ENCODE measurements at places on chromosomes 3 and 15. TPM values are rescaled to one million over a fixed set of nuclear protein-coding genes. Genes with fewer than 3 reads are reported as not detected.

- H3K4me3 ChIP-seq = no peak overlapping the region
- H3K36me3 ChIP-seq = no peaks in the 10 kb centered on the region
- DNase-seq = no peak
- no peaks in the 10 kb centered on the region for H3K4me1 ChIP-seq
- no peak overlapping the region for H3K27ac ChIP-seq
- no peaks in the 10 kb centered on the region for H3K27me3 ChIP-seq
Measured at GRCh38 chr3:35484929-35485530, 154.3 kb upstream of the ARPP21 start.

GRCh38 chr3:126997455-126998038 is 14.6 kb downstream of the PLXNA1 start:
- H3K36me3 ChIP-seq = no peaks in the 10 kb centered on the region
- no peak overlapping the region for H3K27ac ChIP-seq
- no peaks in the 10 kb centered on the region for H3K27me3 ChIP-seq
- no peaks in the 10 kb centered on the region for H3K4me1 ChIP-seq
- no peak overlapping the region for H3K4me3 ChIP-seq

DNA sequence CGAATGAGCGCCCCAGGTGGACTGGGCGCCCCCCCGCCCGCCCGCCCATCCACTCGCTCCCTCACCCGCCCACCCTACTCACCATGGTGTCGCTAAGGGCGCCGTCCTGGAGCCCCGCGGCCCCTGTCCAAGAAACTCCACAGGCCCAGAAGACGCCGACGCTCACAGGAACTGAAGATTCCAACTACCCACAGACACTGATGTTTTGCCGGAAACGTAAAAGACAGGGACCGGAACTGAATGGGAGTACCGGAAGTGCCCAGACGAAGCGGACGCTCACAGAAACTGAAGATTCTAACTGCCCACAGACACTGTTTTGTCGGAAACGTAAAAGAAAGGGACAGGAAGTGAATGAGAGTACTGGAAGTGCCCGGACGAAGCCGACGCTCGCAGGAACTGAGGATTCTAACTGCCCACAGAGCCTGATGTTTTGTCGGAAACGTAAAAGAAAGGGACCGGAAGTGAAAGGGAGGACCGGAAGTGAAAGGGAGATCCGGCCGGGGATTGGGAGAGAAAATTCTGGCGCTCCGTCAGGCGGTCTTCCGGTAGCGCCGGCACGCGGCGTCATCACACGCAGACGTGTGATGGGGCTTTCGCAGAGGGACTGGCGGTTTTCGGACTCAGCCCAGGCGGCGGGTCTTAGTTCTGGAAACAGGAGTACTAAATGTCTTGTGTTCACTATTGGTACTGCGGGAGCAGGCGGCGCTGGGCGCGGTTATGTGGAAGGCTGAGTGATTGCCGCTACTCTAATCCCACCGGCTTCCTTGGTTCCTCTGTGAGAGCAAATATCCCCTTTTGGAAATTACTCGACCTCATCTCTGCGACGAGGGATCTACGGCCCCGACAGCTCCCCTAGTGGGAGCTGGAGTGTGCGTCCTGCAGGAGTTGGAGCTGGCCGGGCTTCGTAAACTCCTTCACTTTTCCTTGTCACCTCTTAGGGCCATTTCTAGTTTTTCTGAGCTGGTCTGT is at the start of gene ISY1:
TSS of gene ISY1 (minus strand) at position 173 of the 969 bp plus-strand sequence. CDS start at position 85, 88 bp downstream.
- H3K4me1 ChIP-seq = peaks cover 24% of the 10 kb centered on the region
- no peaks in the 10 kb centered on the region for H3K27me3 ChIP-seq
- H3K36me3 ChIP-seq = peaks cover 34% of the 10 kb centered on the region
- peak; percentile 92 for DNase-seq
- H3K4me3 ChIP-seq = peak within 1 kb of the TSS; percentile 82

GRCh38 chr15:98518823-98519561 is 129.3 kb upstream of the IGF1R start:
- DNase-seq = no peak
- no peaks in the 10 kb centered on the region for H3K36me3 ChIP-seq
- no peaks in the 10 kb centered on the region for H3K27me3 ChIP-seq
- H3K4me1 ChIP-seq = peaks cover 7% of the 10 kb centered on the region
- H3K4me3 ChIP-seq = no peak overlapping the region
- H3K27ac ChIP-seq = no peak overlapping the region

DNA sequence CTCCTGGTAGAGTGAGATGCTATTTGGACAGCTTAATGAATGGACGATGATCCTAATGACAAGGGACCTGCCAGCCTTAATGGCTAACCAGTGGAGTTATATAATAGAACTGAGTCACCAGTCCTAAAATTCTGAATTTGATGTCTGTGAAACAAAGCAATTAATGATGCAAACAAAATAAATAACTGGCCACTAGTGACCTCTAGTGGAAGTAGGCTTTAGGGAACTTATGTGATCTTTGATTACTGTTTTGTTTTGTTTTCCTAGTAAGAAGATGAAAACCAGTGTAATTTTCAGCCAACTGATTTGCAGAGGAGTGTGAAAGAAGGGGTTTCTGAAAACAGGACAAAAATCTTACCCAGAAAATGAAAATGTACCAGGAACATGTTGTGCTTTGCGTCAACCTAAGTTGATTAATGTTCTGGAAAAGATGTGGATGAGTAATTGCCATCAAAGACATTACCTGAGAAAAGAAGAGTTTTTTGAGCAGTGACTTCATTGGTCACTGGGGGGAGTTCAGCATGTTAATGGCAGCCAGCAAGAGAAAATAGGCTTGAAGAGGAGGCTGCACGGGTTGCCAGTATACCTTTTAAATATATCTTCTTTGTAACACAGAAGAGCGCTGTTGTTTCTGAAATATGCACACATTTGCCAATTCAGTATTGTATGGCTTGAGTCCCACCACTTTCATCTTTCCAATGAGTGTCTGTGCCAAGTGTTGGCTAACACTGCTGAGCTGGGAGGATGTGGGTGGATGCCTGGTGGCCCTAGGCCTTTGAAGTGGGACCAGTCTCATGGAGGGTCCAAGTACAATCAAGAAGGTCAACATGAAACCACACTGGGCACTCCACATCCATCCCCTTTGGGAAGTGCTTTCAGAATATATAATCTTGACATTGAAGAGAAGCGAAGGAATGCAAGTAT is 9.3 kb downstream of the VEPH1 start:
- no peak for DNase-seq
- no peak overlapping the region for H3K27ac ChIP-seq
- H3K4me3 ChIP-seq = no peak overlapping the region

- no peak for DNase-seq
- H3K4me1 ChIP-seq = no peaks in the 10 kb centered on the region
- H3K27me3 ChIP-seq = no peaks in the 10 kb centered on the region
- no peak overlapping the region for H3K27ac ChIP-seq
Measured at GRCh38 chr3:38472342-38472741, 18.7 kb downstream of the ACVR2B start.

DNA sequence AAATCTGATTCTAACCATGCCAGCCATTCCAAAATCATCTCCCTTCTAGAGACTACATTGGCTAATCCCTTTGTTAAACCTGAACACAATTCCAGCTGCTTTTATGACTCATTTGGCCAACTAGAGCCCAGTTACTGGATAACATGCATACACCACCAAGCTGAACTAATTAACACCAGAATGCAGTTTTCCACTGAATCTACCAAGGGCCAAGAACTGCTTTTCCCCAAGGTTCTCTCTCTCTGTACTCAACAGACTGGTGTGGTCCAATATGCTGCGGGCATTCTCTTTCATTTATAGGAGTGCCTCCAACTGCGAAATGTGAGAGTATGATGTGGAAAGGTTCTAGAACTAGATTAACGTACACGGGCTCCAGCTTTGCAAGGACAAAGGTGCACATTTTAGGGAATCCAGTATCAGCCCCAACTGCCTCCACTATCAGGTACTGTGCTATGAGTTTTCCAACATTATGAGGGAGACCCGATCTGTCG is 1.5 kb downstream of the CHSY1 start:
- H3K27me3 ChIP-seq = no peaks in the 10 kb centered on the region
- peak overlapping the region; percentile 80 for H3K4me3 ChIP-seq
- H3K36me3 ChIP-seq = no peaks in the 10 kb centered on the region
- peaks cover 63% of the 10 kb centered on the region for H3K4me1 ChIP-seq

- H3K27ac ChIP-seq = no peak overlapping the region
- no peaks in the 10 kb centered on the region for H3K27me3 ChIP-seq
- DNase-seq = no peak
Measured at GRCh38 chr3:58388550-58389091, 45.0 kb downstream of the PDHB start.

DNA sequence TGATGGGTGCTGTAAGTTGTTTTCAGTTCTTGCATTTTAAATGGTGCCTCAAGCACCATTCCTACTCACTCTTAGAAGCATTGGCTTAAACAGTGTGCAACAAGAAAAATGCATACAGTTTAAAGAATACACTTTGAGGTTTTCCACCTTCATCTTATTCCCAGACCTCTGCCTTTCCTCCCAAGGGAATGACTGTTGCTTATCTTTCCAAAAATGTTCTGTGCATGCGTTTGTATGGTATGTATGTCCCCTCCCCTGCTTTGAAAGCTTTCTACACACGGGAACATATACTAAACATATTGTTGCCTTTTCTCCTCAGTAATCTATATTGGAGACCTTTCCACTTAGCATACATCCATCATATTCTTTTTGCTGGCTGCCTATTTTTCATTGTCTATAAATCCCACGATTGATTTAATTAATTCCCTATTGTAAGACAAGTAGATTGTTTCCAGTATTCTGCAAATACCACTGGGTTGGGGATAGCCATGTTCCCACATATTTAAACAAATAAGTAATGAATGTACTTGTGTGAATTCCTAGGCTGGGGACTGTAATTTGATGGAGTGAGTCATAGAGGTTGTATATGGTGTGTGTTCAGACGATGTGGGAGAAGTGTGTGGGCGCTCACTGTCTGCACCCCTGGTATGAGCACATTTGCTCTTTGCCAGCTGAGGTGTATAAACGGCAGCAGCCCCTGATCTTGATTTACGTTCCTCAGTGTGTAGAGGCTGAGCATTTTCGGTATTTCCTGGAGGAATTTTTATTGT is 5.8 kb downstream of the TRAK1 start:
- peak overlapping the region; percentile 54 for H3K27ac ChIP-seq
- peaks cover 82% of the 10 kb centered on the region for H3K4me1 ChIP-seq
- H3K4me3 ChIP-seq = no peak overlapping the region
- H3K36me3 ChIP-seq = no peaks in the 10 kb centered on the region

DNA sequence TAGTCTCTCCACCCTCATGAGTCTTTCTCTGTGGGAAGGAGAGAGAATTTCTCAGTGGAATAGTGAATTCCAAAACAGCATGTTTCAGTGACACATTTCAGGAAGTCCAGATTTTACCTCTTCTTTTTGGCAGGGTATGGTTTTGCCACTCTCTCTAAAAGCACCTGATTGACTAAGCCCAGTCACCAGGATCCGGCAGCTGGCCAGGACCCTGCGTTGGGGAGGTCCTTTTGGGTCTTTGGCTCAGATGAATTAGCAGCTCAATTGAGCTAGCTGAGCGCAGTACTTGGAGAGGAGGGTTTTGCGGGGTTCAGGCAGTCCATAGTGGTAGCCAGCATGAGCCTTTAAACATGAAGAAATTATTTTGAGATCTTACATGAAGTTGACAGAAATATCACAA is 548.2 kb downstream of the PDCD6IP start:
- no peak for DNase-seq
- H3K4me3 ChIP-seq = no peak overlapping the region
- no peak overlapping the region for H3K27ac ChIP-seq
- H3K36me3 ChIP-seq = no peaks in the 10 kb centered on the region
- H3K4me1 ChIP-seq = peaks cover 2% of the 10 kb centered on the region

LRTM1 gene
- not detected for total RNA-seq

POLR2H gene
- 26.8 TPM for total RNA-seq

DNA sequence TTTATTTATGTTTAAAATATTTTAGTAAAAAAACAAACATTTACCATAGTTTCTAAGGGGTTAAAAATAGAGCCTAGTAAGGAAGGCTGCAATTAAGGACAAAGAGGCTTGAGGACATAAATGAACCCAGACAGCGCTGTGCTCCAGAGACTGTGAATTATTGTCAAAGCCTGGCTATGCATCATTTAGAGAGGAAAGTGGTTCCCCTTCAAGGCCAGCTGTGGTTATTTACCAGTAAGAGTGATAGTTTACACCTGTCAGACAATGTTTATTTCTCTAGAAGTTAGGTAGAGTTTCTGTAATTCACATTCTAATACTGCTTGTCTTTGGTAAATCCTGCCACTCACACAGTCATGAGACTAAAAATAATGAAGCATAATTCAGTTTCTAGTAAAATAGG is 32.4 kb upstream of the PIK3R4 start:
- peaks cover 3% of the 10 kb centered on the region for H3K4me1 ChIP-seq
- H3K36me3 ChIP-seq = no peaks in the 10 kb centered on the region
- no peak for DNase-seq

IFT122 gene
- 36.9 TPM for total RNA-seq

GRCh38 chr3:146838221-146838620 is 233.1 kb upstream of the PLSCR5 start:
- H3K27ac ChIP-seq = no peak overlapping the region
- H3K4me1 ChIP-seq = no peaks in the 10 kb centered on the region
- no peaks in the 10 kb centered on the region for H3K27me3 ChIP-seq

FBXW12 gene
- total RNA-seq = not detected

IQCF6 gene
- not detected for total RNA-seq

- H3K27me3 ChIP-seq = no peaks in the 10 kb centered on the region
- no peak overlapping the region for H3K27ac ChIP-seq
- H3K4me3 ChIP-seq = no peak overlapping the region
Measured at GRCh38 chr15:89669309-89669865, 9.8 kb downstream of the PLIN1 start.

DNA sequence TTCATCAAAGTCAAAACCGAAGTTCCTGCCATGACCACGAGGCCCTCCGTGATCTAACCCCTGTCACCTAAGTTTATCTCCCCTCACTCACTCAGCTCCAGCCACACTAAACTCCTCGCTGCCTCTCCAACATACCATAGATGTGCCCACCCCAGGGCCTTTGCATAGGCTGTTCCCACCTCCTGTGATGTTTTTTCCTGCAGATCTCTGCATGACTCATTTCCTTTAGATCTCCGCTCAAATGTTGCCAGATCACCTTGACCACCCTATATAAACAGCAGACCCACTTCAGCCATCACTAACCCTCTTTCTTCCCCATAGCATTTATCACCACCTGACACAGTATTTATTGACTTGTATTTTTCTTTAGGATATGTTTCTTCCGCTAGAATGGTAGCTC is 58.5 kb downstream of the HRH1 start:
- H3K4me3 ChIP-seq = no peak overlapping the region
- H3K27ac ChIP-seq = no peak overlapping the region
- no peaks in the 10 kb centered on the region for H3K27me3 ChIP-seq

DNA sequence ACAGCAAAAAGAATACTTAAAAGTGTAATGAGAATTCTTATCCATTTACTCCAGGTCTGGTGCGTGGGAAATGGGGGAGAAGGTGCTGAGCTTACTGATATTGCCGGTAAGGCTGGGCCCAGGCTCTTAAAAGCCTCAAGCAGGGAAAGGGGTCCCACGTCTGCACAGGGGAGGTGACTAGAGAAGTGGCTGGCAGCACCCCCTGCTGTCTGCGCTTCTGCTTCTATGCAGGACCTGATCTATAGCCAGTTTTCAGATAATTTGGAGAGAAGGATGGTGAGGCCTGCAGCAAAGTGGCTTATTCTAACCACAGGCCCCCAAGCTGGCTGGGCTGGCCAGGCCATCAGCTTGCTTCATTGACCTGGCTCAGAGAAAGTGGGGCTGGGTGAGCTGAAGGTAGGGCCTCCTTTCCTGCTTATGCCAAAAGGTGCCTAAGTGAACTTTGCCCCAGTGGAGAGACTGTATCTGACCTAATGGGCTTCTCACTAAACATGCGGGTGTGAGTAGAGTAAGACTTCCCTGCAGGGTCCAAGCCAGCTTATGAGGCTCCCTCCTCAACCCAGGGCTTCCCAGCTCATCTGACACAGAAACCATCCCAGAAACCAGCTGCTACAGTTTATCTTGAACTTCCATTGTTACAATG is 30.9 kb upstream of the ATP1B3 start:
- H3K27ac ChIP-seq = no peak overlapping the region
- H3K4me1 ChIP-seq = no peaks in the 10 kb centered on the region
- H3K27me3 ChIP-seq = no peaks in the 10 kb centered on the region
- no peaks in the 10 kb centered on the region for H3K36me3 ChIP-seq
- H3K4me3 ChIP-seq = no peak overlapping the region
- DNase-seq = no peak
